Psoas muscle (tissue), 8 donors: ENCODE measurements at places on chromosomes 3 and 15.

DNA sequence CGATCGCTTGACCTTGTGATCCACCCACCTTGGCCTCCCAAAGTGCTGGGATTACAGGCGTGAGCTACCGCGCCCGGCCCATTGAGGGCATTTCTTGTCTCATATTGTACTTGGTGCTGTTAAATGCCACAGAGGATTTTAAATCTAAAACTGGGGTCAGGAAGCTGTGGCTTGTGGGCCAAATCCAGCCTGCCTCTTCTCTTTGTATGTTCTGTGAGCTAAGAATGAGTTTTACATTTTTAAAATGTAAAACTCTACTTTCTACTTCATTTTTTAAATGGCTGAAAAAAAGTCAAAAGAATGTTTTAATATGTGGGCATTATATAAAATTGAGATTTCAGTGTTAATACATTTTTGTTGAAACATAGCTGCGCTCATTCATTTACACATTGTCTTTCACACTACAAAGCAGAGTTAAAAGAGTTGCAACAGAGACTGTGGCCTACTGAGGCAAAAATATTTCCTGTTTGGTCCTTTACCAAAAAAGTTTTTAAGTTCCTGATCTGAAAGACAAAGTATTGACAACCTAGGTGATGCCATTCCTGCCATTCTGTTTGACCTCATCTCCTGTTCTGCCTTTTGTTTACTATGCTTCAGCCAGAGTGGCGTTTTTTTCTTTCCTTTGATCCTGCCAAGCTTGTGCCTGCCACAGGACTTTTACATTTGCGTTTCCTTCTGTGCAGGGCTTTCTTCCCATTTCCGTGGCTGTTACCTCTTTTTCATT lies 50.4 kb downstream of the PDCD6IP start:
- no peak for DNase-seq

GRCh38 chr15:65902373-65902772 lies 33.1 kb downstream of the RAB11A start:
- no peak for DNase-seq

- DNase-seq = no peak
Measured at GRCh38 chr3:114186501-114186900, 7.6 kb upstream of the DRD3 start.

GRCh38 chr15:59294574-59295260 lies 78.0 kb downstream of the MYO1E start:
- DNase-seq = no peak

GRCh38 chr3:73401059-73401458 lies 223.7 kb downstream of the PDZRN3 start:
- no peak for DNase-seq

DNA sequence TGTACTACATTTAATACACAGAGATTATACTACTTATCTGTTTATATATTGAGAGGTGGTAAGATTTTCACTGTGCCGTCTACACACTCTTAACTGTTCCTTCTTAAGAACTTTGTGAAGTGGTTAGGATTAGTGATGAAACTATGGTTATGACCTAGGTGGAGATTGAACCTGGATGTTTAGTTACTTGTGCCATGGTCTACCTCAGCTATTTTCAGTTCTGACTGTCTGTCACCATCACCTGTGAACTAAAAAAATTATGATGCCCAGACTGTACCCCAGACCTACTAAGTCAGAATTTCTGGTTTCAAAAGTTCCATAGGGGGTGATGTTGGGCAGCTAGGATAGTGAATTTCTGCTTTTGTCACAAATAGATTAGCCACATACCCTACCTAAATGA lies 6.4 kb downstream of the RASA2 start:
- DNase-seq = no peak
